Amniotic stem cell (primary cell): ENCODE measurements at places on chromosomes 12 and 14.

DNA sequence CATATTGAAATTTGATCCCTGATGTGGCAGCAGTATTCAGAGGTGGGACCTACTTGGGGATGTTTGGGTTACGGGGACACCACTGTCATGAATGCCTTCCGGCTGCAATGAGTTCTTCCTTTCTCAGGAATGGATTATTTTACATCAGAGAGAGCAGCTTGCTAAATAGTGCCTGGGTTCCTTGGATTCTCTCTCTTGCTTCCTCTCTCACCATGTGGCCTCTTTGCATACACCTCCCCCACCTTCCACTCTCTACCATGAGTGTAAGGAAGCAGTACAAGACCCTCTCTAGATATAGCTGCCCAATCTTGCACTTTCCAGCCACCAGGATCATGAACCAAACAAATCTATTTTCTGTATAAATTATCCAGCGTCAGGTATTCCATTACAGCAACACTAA is 15.4 kb upstream of the SCAF11 start:
- DNase-seq = no peak

DNA sequence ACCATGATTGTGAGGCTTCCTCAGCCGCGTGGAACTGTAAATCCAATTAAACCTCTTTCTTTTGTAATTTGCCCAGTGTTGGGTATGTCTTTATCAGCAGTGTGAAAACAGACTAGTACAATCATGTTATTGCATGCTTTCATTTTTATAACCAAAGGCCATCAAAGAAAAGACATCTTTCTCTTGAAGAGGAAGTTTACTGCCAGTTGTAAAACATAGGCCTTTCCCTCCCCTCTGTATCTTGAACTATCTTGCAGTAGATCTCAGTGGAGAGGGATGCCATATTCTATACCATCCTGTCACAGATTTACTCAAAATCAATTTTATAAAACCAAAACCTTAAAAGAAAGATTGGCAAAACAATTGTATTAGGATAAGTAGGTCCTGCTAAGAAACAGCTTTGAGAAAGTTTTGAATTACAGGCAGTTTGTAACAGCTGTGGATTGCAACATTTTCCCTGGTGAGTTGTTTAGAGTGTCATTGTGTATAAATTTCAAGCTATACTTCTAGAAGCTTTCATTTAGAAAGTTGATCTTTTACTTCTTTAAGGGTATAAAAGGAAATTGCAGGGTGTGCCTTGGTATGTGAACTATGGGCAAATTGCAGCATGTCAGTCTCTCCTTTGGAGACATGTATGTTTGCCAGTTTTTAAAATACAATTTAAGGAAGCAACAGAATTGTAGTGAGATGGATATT is 128.0 kb downstream of the ATP23 start:
- no peak for DNase-seq

DNA sequence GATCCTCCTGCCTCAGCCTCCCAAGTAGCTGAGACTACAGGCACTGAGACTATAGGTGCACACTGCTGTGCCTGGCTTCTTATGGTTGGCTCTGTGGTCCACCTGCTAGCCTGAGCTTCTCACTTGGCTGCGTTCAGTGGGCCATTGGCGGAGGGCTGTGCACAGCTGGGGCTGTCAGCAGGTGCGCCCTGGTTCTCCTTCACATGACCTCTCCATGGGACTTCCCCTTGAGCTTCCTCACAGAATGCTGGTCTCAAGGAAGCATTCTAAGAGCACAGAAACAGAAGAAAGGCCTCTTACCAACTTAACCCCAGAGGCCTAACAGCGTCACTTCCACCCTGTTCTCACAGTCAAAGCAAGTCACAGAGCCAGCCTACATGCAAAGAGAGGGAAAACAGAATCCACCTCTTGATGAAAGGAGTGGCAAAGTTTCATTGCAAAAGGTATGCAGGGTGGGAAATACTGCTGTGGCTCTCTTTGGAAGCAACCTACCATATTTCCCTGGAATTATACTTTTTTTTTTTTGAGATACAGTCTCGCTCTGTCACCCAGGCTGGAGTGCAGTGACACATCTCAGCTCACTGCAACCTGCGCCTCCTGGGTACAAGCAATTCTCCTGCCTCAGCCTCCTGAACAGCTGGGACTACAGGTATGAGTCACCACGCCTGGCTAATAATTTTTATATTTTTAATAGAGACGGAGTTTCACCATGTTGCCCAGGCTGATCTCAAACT is 9.3 kb downstream of the RILPL2 start:
- DNase-seq = no peak

GRCh38 chr14:38129705-38130104 is 78.0 kb upstream of the SSTR1 start:
- no peak for DNase-seq

DNA sequence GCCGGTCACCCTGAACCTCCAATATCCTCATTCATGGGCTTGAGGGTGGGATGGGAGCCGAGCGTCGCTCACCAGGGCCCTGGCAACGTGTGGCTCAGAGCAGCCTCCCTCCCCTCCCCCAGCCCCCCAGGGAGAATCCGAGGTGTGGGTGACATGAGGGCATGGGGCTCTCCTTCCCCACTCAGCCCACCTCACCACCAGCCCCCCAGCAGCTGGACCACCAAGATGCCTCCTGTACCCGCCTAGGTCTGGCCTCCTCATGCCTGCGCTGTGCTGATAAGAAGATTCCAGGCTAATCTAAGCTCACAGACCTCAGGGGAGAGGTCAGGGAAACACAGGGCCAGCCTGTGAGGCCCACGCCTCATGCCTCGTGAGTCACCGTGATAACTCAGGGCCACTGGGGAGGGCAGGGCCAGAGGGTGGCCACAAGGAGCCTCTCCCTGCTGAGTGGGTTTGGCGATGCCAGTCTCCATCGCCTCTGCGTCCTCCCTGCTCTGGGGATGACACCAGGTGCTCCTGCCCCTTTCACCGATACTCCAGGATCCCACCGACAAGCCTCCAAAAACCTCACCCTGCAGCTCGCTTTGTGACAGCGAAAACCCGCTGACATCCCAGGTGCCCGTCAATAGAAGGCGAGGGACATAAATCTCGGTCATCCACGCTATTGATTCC is 56.9 kb downstream of the TESC start:
- no peak for DNase-seq
